ENCODE measurements at places on chromosomes 1 and 21. TPM values are rescaled to one million over a fixed set of nuclear protein-coding genes. Genes with fewer than 3 reads are reported as not detected.

GRCh38 chr21:31371715-31372470 lies 27.8 kb upstream of the TIAM1 start:
- DNase-seq = no peak
- no peaks in the 10 kb centered on the region for H3K27me3 ChIP-seq
- H3K4me3 ChIP-seq = no peak overlapping the region
- H3K27ac ChIP-seq = no peak overlapping the region
- no peaks in the 10 kb centered on the region for H3K36me3 ChIP-seq
- H3K4me1 ChIP-seq = peaks cover 24% of the 10 kb centered on the region

- peaks cover 5% of the 10 kb centered on the region for H3K4me1 ChIP-seq
- no peak overlapping the region for H3K27ac ChIP-seq
- DNase-seq = no peak
- H3K27me3 ChIP-seq = no peaks in the 10 kb centered on the region
- H3K4me3 ChIP-seq = no peak overlapping the region
Observed at GRCh38 chr1:95888941-95889390, 655.0 kb downstream of the RWDD3 start.

Gene TMIGD3
- total RNA-seq = not detected

DNA sequence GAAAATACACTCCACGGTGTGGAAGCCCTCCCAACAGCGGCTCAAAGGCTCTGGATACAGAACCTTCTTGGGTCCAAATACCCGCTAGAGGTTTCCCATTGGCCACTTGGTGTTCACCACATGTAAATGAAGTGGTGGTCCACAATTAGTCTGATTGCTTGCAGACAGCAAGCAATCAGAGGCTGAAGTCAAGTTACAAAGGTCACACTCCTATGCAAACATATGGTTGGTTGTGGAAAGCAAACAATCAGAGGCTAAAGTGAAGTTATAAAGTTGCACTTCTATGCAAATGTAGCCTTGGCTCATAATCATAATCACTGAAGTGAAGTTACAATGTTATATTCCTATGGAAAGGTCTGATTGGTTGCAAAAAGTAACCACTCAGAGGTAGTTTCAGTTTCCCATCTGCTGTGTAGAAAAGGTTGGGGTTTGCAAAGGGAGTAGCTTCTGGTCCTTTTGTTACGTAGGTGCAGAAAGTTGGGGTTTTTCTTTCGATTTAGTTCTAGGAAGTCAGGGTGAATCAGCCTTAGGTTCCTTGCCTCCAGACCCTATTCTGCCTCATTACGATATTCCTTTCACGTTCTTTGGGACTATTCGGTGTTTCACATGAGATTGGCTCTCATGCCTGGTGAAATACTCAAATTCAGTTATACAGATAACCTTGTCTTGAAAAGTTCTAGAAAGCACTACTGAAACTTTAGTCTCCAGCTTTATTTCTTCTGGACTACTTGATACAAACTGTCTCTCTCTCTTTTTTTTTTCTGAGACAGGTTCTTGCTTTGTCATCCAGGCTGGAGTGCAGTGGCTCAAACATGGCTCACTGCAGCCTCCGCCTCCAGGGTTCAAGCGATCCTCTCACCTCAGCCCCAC lies 36.7 kb upstream of the MTF2 start:
- H3K27me3 ChIP-seq = peaks cover 2% of the 10 kb centered on the region
- no peak overlapping the region for H3K4me3 ChIP-seq
- no peaks in the 10 kb centered on the region for H3K36me3 ChIP-seq
- H3K4me1 ChIP-seq = no peaks in the 10 kb centered on the region
- H3K27ac ChIP-seq = no peak overlapping the region
- no peak for DNase-seq

Gene CTSS
- 3.1 TPM for total RNA-seq

Gene A3GALT2
- total RNA-seq = 0.58 TPM

GRCh38 chr1:53503433-53504217 lies 44.4 kb downstream of the DMRTB1 start:
- no peaks in the 10 kb centered on the region for H3K36me3 ChIP-seq
- H3K4me1 ChIP-seq = peaks cover 21% of the 10 kb centered on the region
- H3K27ac ChIP-seq = no peak overlapping the region
- H3K4me3 ChIP-seq = no peak overlapping the region
- H3K27me3 ChIP-seq = peaks cover 51% of the 10 kb centered on the region
- DNase-seq = no peak

- H3K4me3 ChIP-seq = no peak overlapping the region
- H3K27ac ChIP-seq = no peak overlapping the region
- no peaks in the 10 kb centered on the region for H3K4me1 ChIP-seq
- no peaks in the 10 kb centered on the region for H3K36me3 ChIP-seq
- H3K27me3 ChIP-seq = peaks cover 20% of the 10 kb centered on the region
Observed at GRCh38 chr1:7616076-7616832, 154.8 kb upstream of the VAMP3 start.

DNA sequence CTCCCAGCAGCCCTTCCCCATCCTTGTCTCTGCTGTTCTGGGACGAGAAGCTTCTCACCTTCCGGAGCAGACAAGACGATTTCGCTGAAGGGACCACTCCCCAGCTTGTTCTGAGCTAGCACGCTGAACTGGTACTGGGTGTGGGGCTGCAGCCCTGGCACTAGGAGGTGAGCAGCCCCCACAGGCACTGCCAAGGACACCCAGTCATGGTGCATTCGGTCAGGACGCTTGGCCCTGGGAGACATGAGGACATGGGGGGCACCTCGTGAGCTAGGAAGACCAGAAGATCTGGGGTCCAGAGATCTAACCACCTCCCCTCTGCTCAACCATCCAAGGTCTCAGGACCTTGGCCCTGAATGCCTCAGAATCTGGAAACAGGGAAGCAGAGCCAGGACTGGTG lies 5.3 kb upstream of the TAGLN2 start:
- no peak for DNase-seq
- peaks cover 28% of the 10 kb centered on the region for H3K36me3 ChIP-seq
- H3K4me1 ChIP-seq = peaks cover 13% of the 10 kb centered on the region

- no peak overlapping the region for H3K27ac ChIP-seq
- peaks cover 9% of the 10 kb centered on the region for H3K4me1 ChIP-seq
- no peak overlapping the region for H3K4me3 ChIP-seq
- peaks cover 42% of the 10 kb centered on the region for H3K36me3 ChIP-seq
Observed at GRCh38 chr1:54875000-54875399, 12.0 kb downstream of the DHCR24 start.

Gene TEKT2
- 2.6 TPM for total RNA-seq

GRCh38 chr1:183180634-183181056 lies 5.4 kb upstream of the LAMC2 start:
- H3K27ac ChIP-seq = peak overlapping the region; percentile 87
- H3K27me3 ChIP-seq = no peaks in the 10 kb centered on the region
- H3K4me3 ChIP-seq = no peak overlapping the region

Gene RPS27
- 2,211 TPM for total RNA-seq

DNA sequence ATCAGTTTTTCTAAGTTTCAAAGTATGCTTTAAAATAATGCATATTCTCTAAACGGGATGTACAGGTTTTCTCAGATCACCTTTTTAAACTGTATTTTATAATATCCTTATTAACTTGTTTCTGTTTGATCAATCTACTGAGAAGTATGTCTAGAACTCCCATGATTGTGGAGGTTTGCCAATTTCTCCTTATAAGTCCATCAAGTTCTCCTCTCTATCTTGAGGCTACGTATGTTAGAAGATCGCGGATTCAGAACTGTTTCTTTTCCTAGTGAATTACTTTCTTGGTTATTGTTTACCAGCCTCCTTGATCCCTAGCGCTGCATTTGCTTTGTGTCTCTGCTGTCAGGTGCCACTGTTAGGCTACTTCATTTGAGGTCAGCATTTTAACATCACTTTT lies 89.2 kb downstream of the NPHP4 start:
- H3K27ac ChIP-seq = no peak overlapping the region
- no peaks in the 10 kb centered on the region for H3K4me1 ChIP-seq
- DNase-seq = no peak
- peaks cover 8% of the 10 kb centered on the region for H3K36me3 ChIP-seq

DNA sequence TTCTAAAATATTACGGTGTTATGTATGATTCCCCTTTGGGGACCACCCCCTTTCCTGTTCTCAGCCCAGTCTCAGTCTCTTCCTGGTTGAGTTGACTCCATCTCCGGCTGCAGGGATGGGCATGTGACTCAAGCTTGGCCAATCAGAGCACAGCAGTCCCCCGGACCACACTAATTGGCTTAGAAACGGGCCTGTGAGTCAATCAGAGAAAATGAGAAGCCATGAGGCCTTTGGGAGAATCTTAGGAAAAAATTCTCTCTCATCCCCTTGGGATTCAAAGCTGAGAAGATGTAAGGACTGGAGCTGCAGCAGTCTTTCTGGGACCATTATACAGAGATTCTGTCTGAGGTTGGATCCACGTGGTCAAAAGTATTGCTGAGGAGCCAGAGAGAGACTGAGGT lies 10.7 kb upstream of the FHAD1 start:
- H3K36me3 ChIP-seq = no peaks in the 10 kb centered on the region
- no peaks in the 10 kb centered on the region for H3K27me3 ChIP-seq
- DNase-seq = peak; percentile 5

GRCh38 chr21:43274946-43275310 lies 106.1 kb downstream of the CRYAA start:
- H3K27me3 ChIP-seq = peaks cover 2% of the 10 kb centered on the region
- peaks cover 10% of the 10 kb centered on the region for H3K4me1 ChIP-seq
- no peak for DNase-seq
- H3K4me3 ChIP-seq = no peak overlapping the region
- no peak overlapping the region for H3K27ac ChIP-seq
- no peaks in the 10 kb centered on the region for H3K36me3 ChIP-seq

- peak overlapping the region; percentile 37 for H3K27ac ChIP-seq
- H3K4me3 ChIP-seq = no peak overlapping the region
- H3K36me3 ChIP-seq = no peaks in the 10 kb centered on the region
Observed at GRCh38 chr1:199002661-199003060, 363.8 kb downstream of the PTPRC start.

Gene ARHGEF10L
- total RNA-seq = 32.6 TPM

GRCh38 chr1:183180218-183180617 lies 5.8 kb upstream of the LAMC2 start:
- H3K4me1 ChIP-seq = peaks cover 16% of the 10 kb centered on the region
- no peak overlapping the region for H3K4me3 ChIP-seq
- no peaks in the 10 kb centered on the region for H3K27me3 ChIP-seq

Gene MIXL1
- 3.4 TPM for total RNA-seq

DNA sequence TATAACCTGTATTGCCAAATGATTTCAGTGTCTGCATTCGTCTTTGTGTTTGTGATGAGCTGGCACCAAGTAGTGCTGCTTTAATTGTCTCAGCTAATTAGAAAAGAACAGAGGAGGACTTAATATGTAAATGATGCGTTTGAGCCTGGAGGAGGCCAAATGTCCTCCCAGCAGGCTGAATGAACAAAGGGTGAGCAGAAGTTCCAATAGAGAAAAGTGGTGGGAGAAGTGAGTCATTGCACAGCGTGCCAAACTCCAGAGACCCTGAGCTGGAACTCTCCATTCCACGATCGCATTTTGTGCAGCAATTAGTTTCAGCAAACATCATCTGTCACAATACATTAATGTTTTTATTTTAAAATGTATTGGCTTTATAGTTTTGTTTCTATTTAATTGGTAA lies 17.9 kb downstream of the ETV3L start:
- DNase-seq = no peak
- no peak overlapping the region for H3K27ac ChIP-seq
- H3K4me1 ChIP-seq = no peaks in the 10 kb centered on the region
- H3K4me3 ChIP-seq = no peak overlapping the region
- H3K36me3 ChIP-seq = no peaks in the 10 kb centered on the region
- H3K27me3 ChIP-seq = no peaks in the 10 kb centered on the region

Gene IL19
- total RNA-seq = not detected

DNA sequence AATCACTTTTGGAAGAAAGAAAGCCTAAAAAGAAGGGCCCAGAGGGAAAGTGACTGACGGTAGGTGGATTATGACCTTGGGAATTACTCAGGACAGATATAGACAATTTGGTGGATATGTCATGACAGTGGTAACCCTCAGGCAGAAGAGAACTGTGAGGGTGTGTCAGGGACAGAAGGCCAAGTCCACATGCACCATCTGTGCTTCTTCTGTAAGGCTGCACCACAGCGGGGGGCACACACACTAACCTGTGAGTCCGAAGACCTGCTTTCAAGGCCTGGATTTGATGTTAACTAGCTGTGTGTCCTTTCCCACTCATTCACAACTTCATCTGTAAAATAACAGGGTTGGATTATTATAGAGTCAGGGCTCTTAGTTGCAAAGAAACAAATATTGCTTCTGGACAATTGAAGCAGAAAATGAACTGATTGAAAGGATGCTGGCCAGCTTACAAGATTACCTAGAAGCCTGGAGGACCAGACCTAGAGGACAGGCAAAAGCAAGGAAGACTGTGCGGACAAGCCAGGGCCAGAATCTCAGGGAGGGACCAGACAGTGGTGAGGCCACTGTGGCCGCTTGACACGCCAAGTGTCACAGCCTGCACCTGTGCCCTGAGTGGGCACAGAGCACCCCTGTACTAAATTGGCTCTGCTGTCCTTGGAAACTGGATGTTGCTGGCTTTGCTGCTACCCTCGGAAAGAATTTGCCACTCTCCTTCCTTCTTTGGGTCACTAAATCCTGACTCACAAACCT lies 34.7 kb upstream of the USP24 start:
- no peak overlapping the region for H3K27ac ChIP-seq
- DNase-seq = no peak
- peaks cover 37% of the 10 kb centered on the region for H3K27me3 ChIP-seq

Gene TOR1AIP1
- 23.3 TPM for total RNA-seq

DNA sequence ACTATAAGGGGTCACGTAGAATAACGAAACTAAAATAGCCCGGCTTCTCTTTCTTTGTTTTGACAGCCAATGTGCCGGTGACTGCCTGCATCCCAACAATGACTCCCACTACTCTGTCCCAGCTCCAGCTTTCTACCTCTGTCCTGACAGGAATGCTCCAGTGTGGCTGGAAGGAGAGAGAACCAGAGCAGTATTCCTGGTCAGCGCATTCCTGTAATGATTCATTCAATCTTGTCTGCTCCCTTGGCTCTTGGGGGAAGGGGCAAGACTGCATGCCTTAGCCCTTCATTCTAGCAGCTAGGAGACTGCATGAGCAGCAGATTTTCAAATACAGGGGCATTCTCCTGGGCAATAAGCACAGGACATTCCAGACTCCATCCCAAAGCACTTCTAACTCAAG lies 132.1 kb upstream of the PRMT6 start:
- H3K27ac ChIP-seq = no peak overlapping the region
- no peaks in the 10 kb centered on the region for H3K36me3 ChIP-seq
- no peak for DNase-seq
- H3K4me1 ChIP-seq = no peaks in the 10 kb centered on the region

Gene TDRD5
- total RNA-seq = not detected

Gene TRMT13
- total RNA-seq = 24.7 TPM

DNA sequence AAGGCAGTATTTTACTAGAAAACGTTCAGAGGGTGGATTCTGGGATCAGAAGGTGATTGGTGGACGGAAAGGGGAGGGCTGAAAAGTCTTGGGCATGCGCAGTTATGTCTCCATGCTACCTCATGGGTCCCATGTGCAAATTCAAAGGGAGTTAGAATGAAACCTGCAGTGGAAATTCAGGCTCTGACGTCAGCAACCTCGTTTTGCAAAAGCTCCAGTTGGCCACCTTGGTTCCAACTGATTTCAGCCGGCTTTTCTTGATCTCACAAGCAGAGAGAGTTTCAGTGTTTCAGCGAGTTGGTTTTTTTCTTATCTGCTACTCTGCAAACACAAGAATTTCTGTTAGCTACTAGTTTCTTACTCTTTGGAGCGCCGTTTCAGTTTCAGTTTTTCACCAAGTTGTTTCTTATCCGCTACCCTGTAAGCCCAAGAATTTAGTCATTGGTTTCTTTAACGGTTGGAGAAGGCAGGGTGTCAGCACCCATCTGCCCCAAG lies 69.8 kb upstream of the PGBD5 start:
- no peak for DNase-seq
- no peaks in the 10 kb centered on the region for H3K36me3 ChIP-seq

Data from mesothelial cell of epicardium (in vitro differentiated cells).